ENCODE measurements at places on chromosomes 16 and 17. TPM values are rescaled to one million over a fixed set of nuclear protein-coding genes. Genes with fewer than 3 reads are reported as not detected.

GRCh38 chr17:42918902-42919521 is 18.4 kb downstream of the G6PC1 start:
- H3K27me3 ChIP-seq = no peaks in the 10 kb centered on the region
- H3K4me1 ChIP-seq = peaks cover 18% of the 10 kb centered on the region
- H3K36me3 ChIP-seq = no peaks in the 10 kb centered on the region
- H3K4me3 ChIP-seq = no peak overlapping the region
- no peak overlapping the region for H3K27ac ChIP-seq
- DNase-seq = no peak

The AGRP gene
- total RNA-seq = not detected

The WBP2 gene
- 68.8 TPM for total RNA-seq

The COX6A2 gene
- not detected for total RNA-seq
